HS-5 (cell line): ENCODE measurements at places on chromosomes 16 and 17.

- no peak for DNase-seq
Observed at GRCh38 chr17:62757500-62757951, 50.6 kb downstream of the MARCHF10 start.

DNA sequence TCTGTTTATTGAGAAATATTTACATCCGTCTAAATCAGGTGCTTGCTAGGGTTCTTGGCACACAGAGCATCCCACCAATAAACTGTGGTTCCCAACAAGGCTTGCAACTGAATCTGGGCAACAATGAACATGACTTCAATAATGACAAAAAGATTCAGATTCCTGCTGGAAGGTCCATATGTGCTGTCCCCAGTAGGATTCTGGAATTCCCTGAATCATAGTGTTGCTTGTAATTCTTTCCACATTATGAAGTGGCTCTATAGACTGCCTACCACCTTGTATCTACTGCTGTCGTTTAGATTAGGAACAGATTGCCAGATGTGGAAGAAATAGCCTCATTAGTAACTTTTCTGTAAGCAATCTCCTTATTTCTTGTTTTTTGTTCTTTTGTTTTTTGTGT, 265.9 kb downstream of the WWOX start:
- DNase-seq: no peak

GRCh38 chr16:1272453-1273198, 16.8 kb downstream of the TPSD1 start:
- no peak for DNase-seq

GRCh38 chr16:64390102-64390501, 731.8 kb downstream of the CDH11 start:
- no peak for DNase-seq

DNA sequence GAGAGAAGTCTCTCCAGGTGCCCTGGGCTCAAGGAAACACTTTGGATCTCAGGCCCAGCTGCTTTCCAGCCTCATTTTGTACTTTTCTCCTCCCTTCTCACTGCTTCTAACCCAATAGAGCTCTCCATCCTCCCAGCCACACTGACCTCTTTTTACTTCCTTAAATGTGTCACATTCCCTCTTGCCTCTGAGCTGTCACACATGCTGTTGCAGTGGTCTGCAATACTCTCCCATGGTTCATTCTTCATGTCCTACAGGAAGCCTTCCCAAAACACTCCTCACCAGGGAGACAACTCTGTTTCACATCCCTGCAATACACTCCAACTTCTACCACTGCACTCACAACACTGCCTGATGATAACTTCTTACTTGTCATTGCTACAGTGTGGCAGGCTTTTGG, 242.1 kb upstream of the DYNLRB2 start:
- no peak for DNase-seq

GRCh38 chr17:17503566-17504130, 7.5 kb upstream of the RASD1 start:
- DNase-seq: no peak

DNA sequence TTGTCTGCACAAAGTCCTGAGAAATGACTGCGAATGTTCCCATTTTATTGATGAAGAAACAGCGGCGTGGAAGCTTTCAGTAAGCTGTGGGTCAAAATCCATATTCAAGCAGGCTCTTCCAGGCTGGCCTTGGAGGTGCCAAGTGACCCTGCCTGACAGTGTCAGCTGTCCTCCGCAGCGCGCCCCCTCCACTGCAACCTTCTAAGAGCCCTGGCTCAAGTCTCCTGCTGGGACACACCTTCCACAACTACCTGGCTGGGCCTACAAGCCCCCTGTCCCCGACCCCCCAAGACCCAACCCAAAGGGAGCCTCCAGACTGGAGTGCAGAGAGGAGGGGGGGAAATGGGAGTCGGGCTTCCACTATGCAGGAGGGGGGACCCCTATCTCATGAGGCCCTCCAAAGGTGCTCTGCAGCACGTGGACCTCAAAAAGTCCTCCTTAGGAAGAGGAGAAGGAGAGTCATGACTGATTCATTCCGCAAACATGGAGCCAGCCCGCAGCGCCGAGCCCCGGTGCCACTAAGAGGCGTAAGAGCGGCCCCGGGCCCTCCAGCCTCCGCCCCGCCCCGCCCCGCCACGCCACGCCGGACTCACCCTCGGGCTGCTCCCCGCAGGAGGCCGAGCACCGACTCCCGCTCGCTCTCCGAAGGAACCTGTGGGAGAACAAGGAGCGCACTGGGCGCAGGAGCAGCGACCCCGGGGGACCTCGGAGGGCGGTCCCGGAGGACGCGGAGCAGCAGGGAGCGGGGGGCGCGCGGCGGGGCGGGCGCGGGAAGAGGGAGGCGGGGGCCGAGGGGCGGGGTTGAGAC, 574 bp downstream of the MPP3 start:
- DNase-seq: peak; percentile 45

DNA sequence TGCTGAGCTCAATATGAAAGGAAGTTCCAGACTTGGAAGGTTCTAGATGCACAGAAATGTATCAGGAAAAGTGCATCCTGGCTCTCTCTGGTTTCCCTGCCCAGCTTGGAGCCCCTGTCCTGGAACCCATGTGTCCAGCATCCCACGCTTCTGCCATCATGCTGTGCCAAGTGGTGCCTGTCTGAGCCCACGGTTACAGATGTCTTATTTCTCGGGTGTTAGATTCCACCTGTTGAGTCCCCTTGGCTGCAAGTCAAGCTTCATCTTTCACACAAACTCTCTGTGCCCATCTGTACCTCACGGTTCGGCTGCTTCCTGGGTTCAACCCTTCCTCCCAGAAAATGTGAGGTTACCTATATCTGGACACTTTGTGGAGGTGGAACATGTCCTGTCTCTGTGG, 22.5 kb downstream of the OR1D5 start:
- DNase-seq: no peak

GRCh38 chr16:11107780-11108465, 148.1 kb downstream of the SOCS1 start:
- no peak for DNase-seq

- DNase-seq: no peak
Observed at GRCh38 chr16:81641395-81642106, 137.5 kb upstream of the PLCG2 start.

- DNase-seq: no peak
Observed at GRCh38 chr17:17518014-17518413, 21.8 kb upstream of the RASD1 start.

DNA sequence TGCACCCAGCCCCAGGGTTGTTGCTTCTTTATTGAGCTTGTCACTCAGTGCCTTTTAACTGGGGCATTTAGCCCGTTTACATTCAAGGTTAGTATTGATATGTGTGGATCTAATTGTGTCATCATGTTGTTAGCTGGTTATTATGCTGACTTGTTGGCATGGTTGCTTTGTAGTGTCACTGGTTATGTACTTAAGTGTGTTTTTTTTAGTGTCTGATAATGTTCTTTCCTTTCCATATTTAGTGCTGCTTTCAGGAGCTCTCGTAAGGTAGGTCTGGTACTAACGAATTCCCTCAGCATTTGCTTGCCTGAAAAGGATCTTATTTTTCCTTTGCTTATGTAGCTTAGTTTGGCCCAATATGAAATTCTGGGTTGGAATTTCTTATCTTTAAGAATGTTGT, 33.5 kb downstream of the NF1 start:
- DNase-seq: no peak

- peak; percentile 31 for DNase-seq
Observed at GRCh38 chr16:9966569-9967157, 215.6 kb downstream of the GRIN2A start.

- no peak for DNase-seq
Observed at GRCh38 chr17:41848788-41849187, 11.2 kb downstream of the KLHL10 start.

GRCh38 chr16:1769402-1770300, 1.7 kb downstream of the NME3 start:
- DNase-seq: no peak

DNA sequence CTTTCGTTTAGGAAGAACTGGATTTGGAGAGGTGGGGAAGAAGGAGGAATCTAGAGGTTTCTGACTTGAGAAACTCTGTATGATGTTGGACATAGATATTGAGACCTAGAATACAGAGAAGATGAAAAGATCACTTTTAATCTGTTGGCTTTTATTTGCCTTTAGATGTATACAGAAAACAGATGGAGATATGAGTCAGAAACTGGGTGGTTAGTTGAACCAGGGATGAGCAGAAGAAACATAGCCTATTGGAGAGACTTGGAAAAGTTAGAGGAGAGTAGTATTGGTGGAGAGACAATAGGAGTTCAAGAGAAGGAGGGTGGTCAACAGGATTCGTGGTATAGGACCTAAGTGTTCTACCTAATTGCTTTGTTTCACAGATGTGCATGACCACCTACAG, 5.1 kb downstream of the PHAF1 start:
- DNase-seq: no peak

DNA sequence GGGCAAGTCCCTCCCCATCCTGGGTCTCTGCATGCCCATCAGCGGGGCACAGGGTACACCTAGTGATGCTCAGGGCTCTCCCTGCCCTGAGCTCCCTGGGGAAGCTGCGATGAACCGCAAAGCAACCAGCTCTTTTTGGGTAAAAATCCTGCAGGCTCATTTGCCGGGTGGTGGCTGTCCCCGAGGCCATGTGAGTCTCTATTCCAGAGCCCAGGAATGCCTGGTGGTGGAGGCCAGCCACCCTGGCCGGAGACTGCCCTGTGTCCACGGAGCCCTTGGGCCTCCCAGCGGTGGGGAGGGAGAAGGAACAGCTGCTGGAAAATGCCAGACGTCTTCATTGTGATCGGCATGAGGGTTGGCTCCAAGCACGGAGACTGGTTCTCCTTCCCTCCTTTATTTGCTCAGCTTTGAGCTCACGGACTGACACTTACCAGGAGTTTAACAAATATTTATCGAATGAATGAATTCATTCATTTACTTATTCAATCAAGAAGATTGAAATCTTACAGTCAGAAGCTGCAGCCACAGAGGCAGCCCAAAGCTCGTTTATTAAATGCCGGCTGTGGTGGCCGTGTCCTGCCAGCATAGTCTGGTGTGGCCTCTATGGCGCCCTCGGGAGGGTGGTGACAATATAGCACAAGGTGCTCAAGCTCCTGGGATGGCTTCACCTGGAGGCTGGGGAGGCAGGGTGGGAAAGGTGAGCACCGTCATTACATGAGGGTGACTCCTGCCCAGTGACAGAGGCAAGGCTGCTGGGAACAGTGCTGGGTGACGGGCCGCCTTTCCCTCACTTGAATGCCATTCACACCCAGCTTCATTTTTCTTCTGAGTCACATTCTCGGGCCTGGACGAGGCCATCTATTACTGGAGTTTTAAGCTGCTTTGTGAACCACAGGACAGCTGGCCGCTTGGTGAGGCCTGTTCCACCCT, 31.1 kb upstream of the JPH3 start:
- no peak for DNase-seq

- DNase-seq: no peak
Observed at GRCh38 chr17:42574463-42574862, 3.1 kb downstream of the PSMC3IP start.

- DNase-seq: no peak
Observed at GRCh38 chr16:183005-183404, 2.7 kb downstream of the HBQ1 start.

GRCh38 chr16:6279286-6279685, 1053.4 kb upstream of the RBFOX1 start:
- DNase-seq: no peak

GRCh38 chr16:30750876-30751465, 2.7 kb downstream of the PHKG2 start:
- DNase-seq: no peak

DNA sequence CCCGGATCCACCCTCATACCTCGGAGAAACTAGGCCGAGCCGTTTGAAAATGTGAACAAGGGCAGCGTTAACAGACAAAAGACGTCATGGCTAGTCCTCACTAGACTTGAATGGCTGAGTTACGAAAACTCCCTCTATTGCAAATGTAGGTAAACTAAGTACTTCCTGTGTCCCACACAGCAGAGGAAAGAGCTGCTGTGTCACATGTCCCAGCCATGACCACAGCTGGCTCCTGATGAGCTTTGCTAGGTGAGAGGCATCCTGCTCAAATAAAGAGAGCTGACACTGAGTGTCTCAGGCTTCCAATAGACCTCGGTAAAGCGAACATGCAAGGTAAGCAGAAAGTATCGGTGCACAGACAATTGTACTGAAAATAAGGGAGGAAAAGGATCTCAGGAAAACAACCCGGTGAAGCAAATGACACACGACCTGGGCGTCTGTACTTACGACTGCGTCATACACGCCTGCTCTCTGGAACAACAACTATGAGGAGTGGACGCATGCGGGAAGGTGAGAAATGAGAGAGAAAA, 26.0 kb downstream of the TMEM204 start:
- no peak for DNase-seq

DNA sequence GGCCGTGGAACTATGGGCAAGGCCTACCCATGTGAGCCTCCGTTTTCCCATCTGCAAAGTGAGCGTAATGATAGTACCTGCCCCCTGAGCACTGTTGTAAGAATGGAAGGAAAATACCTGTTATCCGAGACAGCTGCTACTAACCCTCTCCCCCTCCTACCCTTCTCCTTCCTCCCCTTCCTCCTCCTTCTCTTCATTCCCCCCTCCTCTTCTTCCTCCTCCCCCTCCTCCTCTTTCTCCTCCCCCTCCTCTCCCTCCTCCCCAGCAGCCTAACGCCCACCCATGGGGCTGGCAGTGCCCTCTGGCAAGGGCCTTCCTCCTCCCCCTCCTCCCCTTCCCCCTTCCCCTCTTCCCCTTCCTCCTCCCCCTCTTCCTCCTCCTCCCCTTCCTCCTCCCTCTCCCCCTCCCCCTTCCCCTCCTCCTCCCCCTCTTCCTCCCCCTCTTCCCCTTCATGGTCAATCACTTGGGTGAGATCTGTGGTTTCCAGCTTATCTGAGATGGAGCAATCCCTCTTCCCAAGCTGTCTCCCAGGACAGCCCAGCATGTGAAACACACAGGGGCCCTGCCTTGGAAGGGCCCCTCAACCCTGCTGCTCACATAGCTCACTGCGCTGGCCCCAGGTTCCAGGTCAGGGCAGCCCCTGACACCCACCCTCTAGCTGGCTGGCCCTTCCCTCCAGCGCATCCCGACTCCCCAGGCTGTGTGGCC, 6.4 kb downstream of the ZFPM1 start:
- no peak for DNase-seq

DNA sequence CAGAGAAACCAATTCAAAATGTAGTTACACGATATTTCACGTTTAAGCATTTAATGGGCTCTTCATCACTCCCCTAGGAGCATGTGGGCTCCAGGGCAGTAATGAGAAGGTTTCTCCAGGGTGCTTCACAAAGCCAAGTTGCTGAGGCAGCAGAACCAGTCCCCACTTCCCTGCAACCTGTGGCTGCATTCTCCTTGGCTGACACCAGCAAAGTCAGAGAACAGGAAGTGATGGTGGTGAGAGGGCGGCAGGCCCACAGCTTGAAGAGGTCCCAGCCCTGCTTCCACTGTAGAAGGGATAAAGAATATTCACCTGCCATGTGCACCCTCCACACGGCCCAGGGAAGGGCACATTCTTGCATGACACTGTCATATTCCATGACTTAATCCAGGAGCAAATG, 133.2 kb downstream of the CBLN1 start:
- no peak for DNase-seq

DNA sequence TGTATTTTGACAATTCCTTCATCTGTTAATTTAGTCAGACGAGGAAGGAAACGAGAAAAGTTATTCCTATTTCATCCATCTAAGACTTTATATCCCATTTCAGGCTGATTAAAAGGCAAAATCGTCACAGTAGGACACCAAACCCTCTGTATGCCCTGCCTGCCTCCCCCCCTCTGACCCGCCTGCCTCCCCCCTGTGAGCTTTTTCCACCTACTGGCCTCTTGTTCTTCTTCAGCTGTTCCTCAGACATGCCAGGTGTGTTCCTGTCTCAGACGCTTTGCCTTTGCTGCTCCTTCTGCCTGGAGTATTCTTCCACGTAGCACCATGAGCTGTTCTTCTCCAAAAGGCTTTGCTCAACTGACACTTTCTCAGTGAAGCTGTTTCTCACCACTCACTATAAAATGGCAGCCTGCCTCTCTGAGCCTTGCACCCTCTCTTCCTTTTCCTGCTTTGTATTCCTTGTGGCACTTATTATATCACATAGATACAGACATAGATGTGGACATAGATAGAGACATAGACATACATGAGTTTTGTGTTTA, 723.4 kb downstream of the MAF start:
- no peak for DNase-seq
